ENCODE measurements at places on chromosomes 6 and 20.

DNA sequence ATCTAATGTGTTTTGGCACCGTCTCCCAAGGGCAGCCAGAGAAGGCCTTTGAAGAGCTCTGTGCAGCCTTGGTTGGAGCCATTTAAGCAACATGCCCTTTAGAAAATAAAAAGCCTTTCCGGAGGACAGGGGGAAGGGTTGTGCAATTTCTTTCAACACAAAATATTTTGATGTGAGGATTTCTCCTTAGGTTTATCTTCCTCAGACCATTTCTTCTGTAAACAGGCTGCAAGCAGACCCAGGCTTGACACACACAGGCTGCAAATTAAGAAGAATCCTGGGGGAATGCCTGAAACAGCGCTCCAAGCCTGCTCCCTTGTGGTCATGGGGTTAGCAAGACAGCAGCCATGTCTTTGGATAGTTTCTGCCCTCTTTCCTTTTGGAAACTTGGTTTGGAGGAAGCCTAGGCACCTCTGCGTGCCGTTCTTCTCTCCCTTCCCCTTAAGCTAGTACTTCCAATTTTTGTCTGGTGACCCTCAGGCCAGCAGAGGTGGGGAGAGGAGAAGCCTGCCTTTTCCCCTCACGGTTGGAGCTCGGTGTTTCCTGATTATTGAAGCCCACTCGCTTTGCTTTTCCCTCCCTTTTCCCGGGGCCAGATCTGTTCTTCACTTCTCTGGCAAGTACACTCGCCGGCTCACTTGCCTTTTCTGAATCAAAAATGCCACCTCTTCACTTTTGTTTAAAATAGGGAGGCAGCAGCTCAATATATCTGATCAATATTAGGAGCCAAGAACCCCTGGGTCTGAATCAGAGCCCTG, 39.6 kb upstream of the NOX3 start:
- DNase-seq, result peak; percentile 3

GRCh38 chr20:4791121-4791520, 69.4 kb downstream of the PRND start:
- DNase-seq, result no peak

- no peak for DNase-seq
These were observed 93.4 kb upstream of the NAA20 start for GRCh38 chr20:19923762-19924161.

DNA sequence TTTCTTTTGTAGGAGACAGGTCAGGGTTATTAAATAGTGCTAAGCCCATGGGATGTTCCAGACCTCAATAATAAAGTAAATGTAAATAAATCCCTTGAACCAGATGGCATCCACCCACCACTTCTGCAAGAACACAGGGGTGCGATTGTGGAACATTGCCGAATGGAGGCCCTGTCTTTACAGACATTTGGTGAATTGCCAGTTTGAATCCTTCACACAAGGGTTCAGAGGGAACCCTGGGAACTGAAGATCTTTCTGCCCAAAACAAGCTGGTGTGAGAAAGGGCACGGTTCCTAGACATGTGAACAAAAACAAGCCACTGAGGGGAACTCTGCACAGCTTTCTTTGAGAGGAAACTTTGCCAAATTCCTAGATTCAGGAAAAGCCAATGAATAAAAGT, 30.2 kb upstream of the RNF8 start:
- DNase-seq, result no peak

DNA sequence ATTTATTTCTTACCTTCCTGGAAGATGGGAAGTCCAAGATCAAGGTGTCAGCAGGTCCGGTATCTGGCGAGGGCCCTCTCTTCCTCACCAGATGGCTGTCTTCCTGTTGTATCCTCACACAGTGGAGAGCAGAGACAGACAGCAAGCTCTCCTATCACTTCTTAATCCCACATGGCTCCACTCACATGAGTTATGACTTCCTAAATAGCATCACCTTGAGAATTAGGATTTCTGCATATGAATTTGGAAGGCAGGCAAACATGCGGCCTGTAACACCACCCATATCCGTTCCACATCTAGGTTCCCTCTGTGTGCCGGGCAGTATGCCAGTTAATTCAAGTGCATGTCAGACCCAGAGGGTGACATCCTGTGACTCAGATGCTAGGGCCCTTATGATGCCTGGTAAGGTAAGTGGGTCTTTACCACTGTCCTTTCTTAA, 2.1 kb downstream of the RAET1E start:
- DNase-seq, result no peak

GRCh38 chr20:35742741-35743523, 872 bp upstream of the RBM39 start:
- DNase-seq, result peak; percentile 46

DNA sequence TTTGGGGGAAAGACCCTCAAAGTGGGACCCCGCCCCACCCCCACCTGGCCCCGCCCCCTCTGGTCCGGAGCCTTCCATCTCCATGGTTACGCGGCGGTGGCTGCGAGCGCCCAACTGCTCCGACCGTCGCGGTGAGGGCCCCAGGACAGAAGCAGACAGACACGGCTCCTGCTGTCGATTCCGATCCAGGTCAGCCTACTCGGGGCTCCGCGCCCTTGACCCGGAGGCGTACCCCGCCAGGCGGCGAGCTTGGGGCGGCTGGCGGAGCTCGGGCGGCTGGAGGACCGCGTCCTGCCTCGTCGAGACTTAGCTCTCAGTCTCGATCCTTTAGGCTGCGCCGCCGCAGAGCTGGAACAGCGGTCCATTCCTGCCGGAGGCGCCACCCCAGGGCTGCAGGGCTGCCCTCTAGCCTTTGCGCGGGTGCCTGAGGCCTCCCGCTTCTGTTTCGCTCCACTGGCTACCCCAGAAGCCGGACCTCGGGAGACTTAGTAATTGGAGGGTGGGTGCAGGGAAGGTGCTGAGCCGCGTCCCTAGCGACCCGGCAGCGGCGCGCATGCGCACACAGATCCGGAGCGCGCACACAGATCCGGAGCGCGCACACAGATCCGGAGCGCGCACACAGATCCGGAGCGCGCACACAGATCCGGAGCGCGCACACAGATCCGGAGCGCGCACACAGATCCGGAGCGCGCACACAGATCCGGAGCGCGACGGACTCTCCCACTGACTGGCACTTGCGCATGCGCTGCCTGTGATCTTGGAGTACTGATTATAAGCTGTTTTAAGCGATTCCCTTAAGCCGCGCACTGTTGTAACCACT, at the start of gene CFAP206:
Gene CFAP206 (plus strand): TSS at position 72 of the 820 bp plus-strand sequence. CDS start 1,868 bp downstream, outside the sequence.
- peak; percentile 72 for DNase-seq
